ENCODE measurements at places on chromosomes 1 and 21. TPM values are rescaled to one million over a fixed set of nuclear protein-coding genes. Genes with fewer than 3 reads are reported as not detected.

The HRNR gene
- total RNA-seq = not detected

The CAMK1G gene
- 2.3 TPM for total RNA-seq

The GPR37L1 gene
- total RNA-seq = not detected

The GBP6 gene
- not detected for total RNA-seq

The DAB1 gene
- not detected for total RNA-seq

The BCL10 gene
- total RNA-seq = 7.9 TPM

The HES4 gene
- total RNA-seq = 27.5 TPM

The ADAMTS5 gene
- total RNA-seq = not detected

The LDLRAD2 gene
- not detected for total RNA-seq

The HTR6 gene
- 0.14 TPM for total RNA-seq

The LINGO4 gene
- not detected for total RNA-seq

The KIAA0040 gene
- total RNA-seq = not detected

The KRTAP12-4 gene
- total RNA-seq = not detected

The GSTM1 gene
- total RNA-seq = not detected

The TMED5 gene
- 12.3 TPM for total RNA-seq

The PAQR7 gene
- total RNA-seq = 18.3 TPM

The GPX7 gene
- not detected for total RNA-seq

The ST7L gene
- 34.4 TPM for total RNA-seq

The ADCY10 gene
- not detected for total RNA-seq
